ENCODE measurements at places on chromosomes 3 and 15.

DNA sequence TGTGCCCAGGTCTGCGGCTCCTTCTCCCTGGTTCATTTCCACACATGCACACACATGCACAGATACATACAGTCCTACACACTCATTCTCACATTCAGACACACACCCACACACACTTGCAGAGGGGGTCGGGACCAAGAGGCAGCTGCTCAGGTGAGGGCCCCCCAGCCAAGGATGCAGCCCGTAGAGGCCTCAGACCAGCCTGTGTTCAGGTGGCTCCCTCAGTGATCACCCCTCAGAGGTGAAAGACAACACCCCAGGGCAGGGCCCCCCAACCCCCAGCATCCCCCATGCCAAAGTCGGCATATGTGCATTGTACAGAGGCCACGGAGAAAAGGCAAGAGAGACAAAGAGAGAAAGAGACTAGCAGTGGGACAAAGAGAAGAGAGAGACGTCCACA lies 5.9 kb upstream of the CORO2B start:
- no peak for DNase-seq

DNA sequence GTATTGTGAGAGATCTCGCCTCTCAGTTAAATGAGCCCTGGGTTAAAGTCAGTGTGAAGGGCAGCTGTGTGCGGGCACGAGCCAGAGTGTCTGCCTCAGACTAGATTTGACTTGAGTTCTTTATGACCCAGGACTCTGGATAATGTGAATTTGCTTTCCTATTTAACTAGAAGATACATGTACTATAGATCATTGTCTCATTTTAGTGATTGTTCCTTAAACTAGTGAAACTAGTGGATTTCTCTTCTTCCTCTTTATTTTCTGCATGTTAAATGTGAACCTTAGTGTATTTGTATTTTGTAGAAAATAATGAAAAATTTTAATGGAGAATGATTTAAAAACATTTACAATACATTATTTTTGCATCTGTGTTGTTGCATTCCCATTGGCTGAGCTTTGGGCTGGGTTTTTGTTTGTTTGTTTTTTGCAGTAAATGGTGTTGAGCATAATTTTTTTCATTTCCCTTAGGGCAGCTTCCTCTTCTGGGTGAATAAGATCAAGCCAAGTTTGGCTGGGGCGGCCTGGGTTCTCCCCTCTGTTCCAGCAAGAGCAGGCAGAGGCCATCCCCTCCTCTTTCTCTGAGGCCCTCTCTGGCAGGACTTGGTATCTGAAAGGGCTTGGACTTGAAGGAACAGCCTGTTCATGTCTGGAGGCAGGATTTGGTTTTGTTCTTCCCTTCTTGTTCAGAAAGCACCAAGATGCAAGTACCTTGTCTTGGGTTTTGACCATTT lies 15.0 kb downstream of the GCSAM start:
- no peak for DNase-seq

GRCh38 chr3:52784931-52785590 lies 7.7 kb downstream of the ITIH1 start:
- no peak for DNase-seq

- no peak for DNase-seq
These were observed 21.3 kb downstream of the GSK3B start for GRCh38 chr3:120072867-120073525.

GRCh38 chr3:98966434-98966833 lies 64.9 kb upstream of the DCBLD2 start:
- no peak for DNase-seq

DNA sequence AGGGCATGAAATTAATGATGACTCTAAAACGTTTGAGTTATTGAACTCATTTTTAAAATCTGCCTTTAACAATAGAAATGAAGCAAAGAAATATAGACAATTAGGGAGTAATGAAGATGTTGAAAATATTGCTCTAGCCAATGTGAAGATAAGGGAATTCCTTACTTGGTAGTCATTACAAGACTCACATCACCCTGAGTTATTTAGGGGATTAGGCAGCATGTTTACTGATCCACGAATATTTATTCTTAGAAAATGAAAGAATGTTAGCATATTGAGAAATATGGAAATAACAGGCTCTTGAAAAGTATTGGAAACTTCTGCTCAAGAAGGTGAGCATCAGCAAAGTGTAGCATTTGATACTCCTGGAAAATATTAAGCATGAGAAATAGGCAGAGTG lies 398.1 kb upstream of the ARPP21 start:
- DNase-seq: no peak

DNA sequence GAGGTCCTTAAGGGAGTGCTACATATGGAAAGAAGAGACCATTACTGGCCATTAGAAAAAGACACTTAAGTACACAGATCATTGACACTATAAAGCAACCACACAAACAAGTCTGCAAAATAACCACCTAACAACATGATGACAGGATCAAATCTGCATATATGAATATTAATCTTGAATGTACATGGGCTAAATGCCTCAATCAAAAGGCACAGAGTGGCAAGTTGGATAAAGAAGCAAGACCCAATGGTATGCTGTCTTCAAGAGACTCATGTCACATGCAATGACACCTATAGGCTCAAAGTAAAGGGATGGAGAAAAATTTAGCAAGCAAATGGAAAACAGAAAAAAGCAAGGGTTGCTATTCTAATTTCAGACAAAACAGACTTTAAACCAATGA lies 28.4 kb upstream of the CCNL1 start:
- DNase-seq: no peak

DNA sequence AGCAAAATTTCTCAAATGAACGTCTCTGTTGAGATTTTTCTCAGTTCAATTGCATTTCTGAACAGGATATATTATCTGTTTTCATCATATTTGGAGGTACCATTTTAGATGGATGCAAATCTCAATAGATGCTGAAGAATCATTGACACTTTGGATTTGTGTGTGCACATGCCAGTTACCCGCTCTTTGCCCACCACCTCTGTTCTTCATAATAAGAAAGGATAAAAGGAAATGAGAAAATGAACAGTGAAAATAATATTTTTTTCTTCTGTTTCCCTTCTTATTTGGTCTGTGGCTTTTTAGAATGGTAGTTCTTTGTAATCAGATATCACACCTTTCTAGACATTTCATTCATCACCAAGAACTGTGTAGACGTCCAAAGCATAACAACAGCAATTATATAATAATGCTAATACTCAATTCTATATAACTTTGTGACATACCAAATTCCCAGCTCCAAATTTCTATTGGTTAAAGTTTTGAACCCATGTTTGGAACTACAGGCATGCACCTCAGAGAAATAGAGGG lies 256.7 kb upstream of the SATB1 start:
- DNase-seq: no peak

DNA sequence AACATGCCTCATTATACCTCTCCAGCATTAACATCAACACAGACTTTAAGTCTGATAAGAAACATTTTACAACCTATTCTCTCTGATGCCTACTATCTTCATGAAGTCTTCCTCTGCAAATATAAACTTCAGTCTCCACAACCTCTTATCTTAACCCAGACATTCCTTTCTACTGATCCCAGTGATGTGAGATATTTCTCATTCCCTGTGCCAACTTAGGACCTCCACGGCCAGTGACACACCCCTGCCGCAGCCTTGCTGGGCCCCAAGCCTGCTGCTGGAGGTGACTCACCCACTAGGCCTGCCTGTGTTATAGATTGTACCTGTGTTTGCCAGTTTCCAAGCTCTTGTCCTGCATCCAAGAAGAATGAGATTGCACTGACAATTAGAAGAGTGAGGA lies 734.5 kb upstream of the CADM2 start:
- DNase-seq: no peak

DNA sequence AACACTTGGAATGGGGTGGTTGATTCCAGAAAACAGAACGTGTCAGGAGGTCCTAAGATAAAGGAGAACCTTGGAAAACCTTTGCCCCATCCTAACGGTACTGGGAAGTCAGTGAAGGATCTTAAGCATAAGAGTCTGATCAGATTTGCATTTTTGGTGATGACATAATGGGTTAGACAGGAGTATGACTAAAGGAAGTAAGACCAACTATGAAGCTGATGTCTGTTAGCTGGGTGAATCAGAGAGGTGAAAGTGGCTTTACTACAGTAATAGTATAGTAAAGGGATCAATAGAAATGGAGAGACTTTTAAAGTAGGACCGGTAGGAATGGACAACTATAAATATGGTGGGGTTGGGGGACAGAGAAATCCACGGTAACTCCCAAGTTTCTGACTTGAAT lies 12.6 kb downstream of the GTF2A2 start:
- DNase-seq: no peak

- no peak for DNase-seq
These were observed 3.5 kb downstream of the RORA start for GRCh38 chr15:61225614-61226013.

- DNase-seq: peak; percentile 48
These were observed 24.9 kb downstream of the ABTB1 start for GRCh38 chr3:127697551-127698240.

DNA sequence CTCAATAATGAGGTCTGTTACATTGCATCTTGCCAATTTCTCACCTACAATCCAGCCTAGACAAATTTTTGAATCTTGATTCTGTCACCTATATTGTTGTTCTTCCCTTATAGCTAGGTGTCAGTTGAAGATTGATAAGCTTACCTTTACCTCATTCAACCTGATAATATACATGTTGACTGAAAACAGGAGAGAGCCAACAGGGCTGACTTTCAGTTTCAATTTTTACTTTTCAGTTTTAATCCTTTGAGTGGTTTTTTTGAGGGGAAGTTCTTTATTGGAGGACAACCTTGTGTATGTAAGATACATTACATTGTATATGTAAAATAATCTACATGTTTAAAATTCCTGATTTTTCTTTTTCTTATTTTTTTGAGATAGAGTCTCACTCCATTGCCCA lies 5.8 kb downstream of the ATP13A5 start:
- DNase-seq: no peak

DNA sequence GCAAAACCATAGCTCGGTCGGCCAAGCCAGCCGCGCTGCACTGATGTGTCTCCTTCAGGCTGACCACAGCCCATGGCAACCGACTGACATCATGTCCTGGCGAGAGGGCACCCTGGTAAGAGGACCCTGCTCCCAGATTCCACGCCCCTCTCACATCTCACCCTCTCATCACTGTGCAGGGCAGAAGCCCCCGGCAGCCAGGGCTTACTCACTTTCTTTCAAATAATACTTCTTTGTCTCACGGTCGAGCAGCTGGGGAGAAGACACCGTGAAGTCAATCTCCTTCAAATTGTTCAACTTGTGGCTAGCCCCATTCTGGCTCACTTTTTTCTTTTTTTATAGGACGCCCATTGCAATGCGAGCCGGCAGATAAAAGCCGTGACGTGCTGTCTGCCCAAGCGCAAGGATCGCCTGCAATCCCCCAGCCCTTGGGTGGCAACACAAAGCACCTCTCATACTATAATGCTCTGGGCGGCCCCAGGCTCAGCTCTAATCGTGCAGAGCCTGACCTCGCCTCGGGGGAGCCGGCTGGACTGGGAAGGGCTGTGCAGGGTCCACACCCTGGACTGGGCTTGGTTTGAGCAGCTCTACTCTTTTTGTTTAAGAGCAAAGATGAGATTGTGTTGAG lies 33.6 kb downstream of the VGLL4 start:
- no peak for DNase-seq

- DNase-seq: no peak
These were observed 216.0 kb downstream of the TLE3 start for GRCh38 chr15:69881766-69882165.

GRCh38 chr3:143001034-143001368 lies 369 bp upstream of the U2SURP start:
- DNase-seq: peak; percentile 70

DNA sequence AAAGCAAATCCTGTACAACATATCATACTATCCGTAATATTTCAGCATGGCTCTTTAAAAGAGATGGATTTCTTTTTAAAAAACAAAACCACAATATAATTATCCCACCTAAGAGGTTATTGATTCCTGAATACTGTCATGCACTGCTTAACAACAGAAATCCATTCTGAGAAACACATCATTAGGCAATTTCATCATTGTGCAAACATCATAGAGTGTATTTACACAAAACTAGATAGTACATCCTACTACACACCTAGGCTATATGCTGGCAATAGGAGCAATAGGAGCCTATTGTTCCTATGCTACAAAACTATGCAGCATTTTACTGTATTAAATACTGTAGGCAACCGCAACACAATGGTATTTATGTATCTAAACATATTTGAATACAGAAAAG lies 242.0 kb downstream of the NEK10 start:
- no peak for DNase-seq

- DNase-seq: no peak
These were observed 55.8 kb downstream of the COL6A6 start for GRCh38 chr3:130572769-130573168.

- no peak for DNase-seq
These were observed 50.1 kb upstream of the TRIM42 start for GRCh38 chr3:140627756-140628155.

- no peak for DNase-seq
These were observed 48.3 kb downstream of the CLDN11 start for GRCh38 chr3:170467007-170467406.

- no peak for DNase-seq
These were observed 154.8 kb downstream of the ADAMTS17 start for GRCh38 chr15:100186960-100187359.

DNA sequence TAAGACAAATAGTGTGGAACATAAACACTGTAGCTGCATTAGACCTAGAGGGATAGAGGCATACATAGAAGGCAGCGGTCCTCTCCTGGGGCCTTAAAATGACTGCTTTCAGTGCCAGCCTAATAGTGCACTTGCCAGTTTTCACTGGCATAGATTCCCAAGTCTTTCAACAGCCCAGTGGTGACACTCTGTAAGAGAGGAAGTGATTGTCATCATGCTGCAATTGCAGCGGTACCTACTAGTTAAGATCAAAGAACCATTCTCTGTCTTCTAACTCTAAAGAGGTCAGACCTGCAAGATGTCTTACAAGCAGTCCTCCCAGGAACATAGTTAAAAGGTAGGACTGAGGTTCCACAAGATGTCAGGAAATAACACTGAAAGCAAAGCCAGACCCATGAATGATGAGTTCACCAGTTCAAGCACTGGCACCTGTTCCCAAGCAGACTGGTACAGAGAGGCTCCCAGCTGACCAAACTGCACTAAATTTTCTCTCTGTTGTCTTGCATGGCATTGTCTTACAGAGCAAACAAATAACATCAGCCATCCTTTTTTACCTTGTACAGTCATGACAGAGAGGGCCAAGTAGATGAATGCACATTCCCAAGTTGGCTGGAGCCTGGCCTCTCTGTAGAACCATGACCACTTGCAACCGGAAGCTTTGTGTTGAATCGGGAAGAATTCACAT lies 100.5 kb upstream of the SKOR1 start:
- DNase-seq: no peak

- no peak for DNase-seq
These were observed 79.4 kb downstream of the DHX30 start for GRCh38 chr3:47882338-47882737.

DNA sequence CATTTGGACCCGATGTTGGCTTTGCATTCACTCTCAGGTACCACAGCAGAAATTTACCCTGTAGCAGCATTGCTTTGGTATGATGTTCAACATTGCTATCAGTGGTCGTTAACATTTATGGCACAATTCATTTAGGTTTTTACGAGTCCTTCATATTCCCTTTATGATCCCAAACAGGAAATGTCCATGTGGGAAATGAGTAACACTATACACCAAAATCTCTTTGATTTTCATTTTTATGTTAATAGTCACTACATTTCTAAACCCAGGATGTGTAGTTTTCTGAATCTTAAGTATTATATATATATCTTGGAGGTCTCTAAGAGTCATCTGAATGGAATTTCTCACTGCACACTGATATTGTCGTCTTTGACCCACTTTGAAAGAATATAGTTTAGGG lies 78.5 kb upstream of the RBMS3 start:
- DNase-seq: no peak

All from activated CD4-positive, alpha-beta T cell treated with anti-CD3 and anti-CD28 coated beads, Interleukin-2, amount 50 U/mL, for 48 hours (primary cell).